ENCODE measurements at places on chromosomes 2 and 18. TPM values are rescaled to one million over a fixed set of nuclear protein-coding genes. Genes with fewer than 3 reads are reported as not detected.

ZNF236 gene
- total RNA-seq = 6.7 TPM

RGPD3 gene
- 0.14 TPM for total RNA-seq

PARD6G gene
- total RNA-seq = 18.0 TPM

CLK1 gene
- 39.6 TPM for total RNA-seq
